Activated CD8-positive, alpha-beta memory T cell treated with anti-CD3 and anti-CD28 coated beads for 1 hour (primary cell): ENCODE measurements at places on chromosomes 13 and 19.

- DNase-seq = no peak
Observed at GRCh38 chr19:51387924-51388389, at the start of gene LIM2. LIM2 (minus strand) TSS chr19:51387974; CDS start chr19:51387443, 531 bp downstream.

DNA sequence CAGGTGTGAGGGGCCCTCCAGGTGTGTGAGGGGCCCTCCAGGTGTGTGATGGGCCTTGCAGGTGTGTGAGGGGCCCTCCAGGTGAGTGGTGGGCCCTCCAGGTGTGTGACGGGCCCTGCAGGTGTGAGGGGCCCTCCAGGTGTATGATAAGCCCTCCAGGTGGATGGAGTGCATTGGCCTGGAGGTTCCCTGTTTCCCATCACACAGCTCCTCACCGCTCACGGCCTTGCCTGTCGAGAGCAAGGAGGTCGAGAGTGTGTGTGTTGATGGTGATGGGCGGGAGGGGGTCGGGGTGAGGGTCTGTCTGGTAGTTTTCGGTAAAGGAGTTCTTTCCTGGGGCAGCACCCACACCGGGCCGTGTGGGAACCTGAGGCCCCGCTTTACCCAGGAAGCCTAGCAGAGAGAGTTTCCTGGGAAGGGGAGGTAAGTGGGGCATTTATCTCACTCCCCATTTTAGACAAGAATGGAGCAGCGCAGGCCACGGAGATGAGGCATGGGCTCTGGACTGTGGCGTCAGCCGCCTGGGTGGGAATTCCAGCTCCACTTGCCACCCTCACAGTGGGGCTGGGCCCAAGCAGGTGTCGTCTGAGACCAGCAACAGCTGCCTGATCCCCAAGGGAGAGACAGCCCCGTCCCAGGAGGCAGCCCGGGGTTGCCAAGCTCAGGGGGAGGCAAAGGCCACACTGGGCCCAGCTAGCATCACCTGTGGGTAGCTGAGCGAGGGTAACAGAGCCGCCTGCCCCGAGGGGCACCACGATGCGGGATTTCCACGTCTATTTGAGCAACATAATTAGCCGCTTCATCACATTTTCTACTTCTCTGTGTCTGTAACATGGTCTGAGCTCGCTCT, 10.9 kb upstream of the GAS6 start:
- no peak for DNase-seq

DNA sequence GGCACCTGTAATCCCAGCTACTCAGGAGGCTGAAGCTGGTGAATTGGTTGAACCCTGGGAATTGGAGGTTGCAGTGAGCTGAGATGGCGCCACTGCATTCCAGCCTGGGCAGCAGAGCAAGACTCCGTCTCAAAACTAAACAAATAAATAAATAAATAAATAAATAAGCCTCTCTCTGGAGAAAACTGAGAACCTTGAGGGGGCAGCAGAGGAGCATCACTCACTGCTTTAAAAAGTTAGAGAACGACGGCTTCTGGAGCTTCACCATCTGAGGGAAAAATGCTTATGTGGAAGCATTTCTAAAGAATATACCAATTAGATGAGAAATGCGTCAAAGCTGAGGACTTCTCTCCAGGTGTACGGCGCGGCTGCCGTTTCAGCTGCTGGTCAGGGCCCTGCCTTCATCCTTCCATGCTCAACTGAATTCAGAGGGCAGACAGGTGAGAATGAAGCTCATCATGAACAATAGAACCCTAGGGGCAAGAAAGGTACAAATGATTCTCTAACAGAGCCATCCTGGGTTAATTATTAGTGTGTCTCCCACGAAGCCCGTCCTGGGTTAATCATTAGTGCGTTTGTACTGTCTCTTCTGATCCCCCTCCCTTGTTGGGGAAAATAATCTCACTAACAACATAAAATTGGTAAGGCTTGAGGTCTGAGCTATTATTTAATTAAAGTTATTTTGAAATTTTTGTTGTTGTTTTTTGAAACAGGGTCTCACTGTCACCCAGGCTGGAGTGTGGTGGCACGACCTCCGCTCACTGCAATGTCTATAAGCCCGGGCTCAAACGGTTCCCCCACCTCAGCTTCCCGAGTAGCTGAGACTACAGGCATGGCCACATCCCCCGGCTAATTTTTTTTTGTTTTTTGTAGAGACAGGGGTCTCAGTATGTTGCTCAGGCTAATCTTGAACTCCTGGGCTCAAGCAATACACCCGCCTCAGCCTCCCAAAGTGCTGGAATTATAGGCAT, 80.1 kb downstream of the IPO5 start:
- no peak for DNase-seq

- no peak for DNase-seq
Observed at GRCh38 chr13:75618308-75618707, 17.8 kb upstream of the LMO7 start.

- DNase-seq = no peak
Observed at GRCh38 chr13:50589651-50590054, 253.8 kb downstream of the DLEU7 start.

GRCh38 chr19:46481947-46482346, 10.6 kb upstream of the PNMA8A start:
- no peak for DNase-seq

- DNase-seq = no peak
Observed at GRCh38 chr19:29800100-29800825, 11.5 kb upstream of the CCNE1 start.

GRCh38 chr13:70107498-70108281, at the start of gene ATXN8OS:
ATXN8OS (plus strand) TSS chr13:70107826.
- no peak for DNase-seq

DNA sequence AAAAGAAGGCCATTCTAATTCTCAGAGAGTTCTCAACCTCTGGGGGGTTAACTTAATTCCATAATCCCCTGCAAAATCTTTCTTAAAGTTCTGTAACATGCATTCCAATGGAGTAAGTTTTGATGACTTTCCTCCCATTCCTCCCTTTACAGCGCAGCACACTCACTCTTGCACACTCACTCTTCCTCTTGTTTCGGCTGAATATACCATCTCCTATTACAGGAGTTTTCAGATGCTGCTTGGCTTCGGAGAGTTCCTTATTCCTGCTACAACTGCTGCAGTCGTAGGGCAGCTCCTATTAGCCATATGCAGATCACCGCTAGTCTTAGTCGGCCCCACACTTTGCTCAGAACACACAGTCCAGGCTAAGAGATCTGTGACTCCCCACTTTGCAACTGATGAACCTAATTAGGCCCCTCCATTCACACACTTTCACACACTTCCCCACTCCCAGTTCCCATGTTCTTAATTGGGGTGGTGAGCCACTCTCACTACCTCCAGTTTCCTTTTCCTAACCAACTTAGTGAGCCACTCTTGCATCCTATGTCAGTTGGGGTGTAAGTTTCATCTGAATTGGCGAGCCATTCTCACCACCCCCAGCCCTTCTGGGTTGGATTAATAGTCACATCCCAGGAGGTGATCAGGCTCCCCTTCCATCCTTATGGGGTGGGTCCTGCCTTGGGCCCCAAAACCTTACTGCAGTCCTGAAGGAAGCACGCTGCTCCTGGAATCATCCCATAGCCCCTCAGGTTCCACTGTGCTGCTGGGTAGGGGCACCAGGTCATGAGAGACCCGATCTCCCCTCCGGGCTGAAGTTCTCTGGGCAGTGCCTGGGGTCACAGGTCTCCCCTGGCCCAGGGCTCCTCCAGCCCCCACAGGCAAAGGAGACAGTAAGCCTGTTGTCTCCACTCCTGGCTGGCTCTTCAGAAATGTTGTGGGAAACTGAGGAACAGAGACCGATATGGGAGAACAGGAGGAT, 53.9 kb downstream of the OR10H4 start:
- no peak for DNase-seq

GRCh38 chr13:110309661-110310524, 2.8 kb downstream of the COL4A2 start:
- no peak for DNase-seq

DNA sequence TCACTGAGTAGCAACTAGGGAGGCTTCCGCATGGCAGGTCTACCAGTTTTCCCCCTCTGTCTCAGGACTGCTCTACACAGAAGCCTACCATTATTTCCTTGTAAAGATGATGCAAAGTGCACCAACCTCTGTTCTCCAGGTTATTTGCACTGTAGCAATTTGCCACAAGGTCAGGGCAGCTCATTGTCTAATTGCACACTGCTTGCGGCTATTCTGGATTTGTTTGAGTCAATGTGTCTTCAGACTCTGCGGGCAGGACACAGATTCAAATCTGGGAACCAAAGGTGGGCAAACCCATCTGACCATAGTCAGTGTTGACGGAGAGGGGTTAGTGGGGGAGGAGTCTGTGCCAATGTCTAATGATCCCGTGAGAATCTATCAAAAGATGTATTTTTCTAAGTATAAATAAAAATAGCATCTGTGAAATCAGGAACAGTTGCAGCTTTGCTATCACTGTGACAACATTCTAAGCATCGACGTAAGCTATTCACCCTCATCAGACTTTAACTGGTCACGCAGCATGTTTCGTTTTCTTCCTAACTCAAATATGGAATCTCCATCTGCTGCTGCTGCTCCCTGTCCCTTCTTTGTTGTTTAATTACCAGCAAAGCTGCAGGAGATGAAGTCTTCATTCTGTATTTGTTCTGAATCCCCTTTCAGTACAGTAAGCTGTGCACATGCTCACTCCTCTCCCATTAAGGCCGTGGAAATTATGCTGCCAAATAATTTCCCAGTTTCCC, 26.4 kb downstream of the CYSLTR2 start:
- no peak for DNase-seq

GRCh38 chr19:10190026-10190425, 4.7 kb downstream of the DNMT1 start:
- no peak for DNase-seq

GRCh38 chr13:81771951-81772350, 1431.0 kb upstream of the SPRY2 start:
- DNase-seq = no peak

DNA sequence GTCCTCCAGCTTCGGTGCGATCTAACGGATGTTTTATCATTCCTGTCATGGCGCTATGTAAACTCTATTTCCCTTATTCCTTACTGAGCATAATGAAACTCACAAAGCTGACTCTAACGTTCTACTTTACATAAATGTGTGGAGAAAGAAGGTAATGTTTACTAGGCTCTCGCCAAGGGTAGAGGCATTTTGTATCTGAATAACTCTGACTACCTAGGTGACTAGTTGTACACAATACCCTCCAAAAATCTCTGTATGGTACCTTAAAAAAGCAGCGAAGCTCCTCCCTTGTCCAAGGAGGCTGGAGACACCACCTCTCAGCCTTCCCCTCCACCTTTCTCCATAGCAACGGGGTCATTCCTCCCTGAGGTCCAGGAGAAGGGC, 316 bp upstream of the ZNF530 start:
- DNase-seq = no peak
